ENCODE measurements at places on chromosomes 1 and 21. TPM values are rescaled to one million over a fixed set of nuclear protein-coding genes. Genes with fewer than 3 reads are reported as not detected.

DNA sequence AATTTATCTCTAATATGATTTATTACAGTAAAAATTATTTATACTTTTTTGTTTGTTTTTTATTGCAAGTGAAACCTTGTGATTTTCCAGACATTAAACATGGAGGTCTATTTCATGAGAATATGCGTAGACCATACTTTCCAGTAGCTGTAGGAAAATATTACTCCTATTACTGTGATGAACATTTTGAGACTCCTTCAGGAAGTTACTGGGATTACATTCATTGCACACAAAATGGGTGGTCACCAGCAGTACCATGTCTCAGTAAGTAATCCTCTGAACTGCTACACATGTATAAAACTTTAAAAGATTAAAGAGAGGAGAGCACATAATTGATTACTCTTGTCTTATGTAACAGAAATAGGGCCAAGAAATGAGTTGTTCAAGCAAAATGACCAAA lies 4.5 kb downstream of the CFHR3 start:
- no peak for DNase-seq

DNA sequence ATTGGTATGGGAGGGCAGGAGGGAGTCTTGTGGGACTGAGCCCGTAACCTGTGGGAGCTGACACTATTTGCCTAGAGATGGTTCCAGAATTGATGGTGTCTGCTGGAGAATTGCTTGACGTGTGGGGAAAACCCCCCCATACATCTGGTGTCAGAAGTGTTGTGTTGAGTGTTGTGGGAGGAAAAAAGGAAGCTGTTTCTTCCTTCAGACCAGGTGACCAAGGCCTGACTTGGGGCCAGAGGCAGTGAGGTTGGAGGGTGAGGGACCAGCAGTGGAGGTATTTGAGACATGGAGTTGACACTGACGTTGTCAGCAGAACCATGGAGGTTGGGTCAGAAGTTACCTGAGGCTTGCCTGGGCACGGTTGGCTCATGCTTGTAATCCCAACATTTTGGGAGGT lies 8.3 kb downstream of the SHISAL2A start:
- DNase-seq: no peak

GRCh38 chr1:19436716-19437476 lies 48.4 kb downstream of the CAPZB start:
- DNase-seq: peak; percentile 51

DNA sequence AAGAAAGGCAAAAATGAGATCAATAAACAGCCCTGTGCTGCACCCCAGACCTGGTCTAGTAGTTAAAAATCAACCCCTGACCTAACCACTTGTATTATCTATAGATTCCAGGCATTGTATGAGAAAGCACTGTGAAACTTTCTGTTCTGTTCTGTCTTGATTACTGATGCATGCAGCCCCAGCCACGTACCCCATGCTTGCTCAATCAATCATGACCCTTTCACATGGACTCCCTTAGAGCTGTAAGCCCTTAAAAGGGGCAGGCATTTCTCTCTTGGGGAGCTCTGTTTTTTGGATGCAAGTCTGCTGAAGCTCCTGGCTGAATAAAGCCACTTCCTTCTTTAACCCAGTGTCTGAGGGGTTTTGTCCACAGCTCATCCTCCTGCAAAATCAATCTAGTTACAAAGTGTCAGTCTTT lies 24.2 kb upstream of the CD34 start:
- DNase-seq: no peak

GRCh38 chr1:7886405-7886745 lies 33.5 kb upstream of the UTS2 start:
- no peak for DNase-seq

GRCh38 chr1:230259621-230260020 lies 166.5 kb downstream of the PGBD5 start:
- DNase-seq: no peak

Gene SDC3
- 17.6 TPM for total RNA-seq

DNA sequence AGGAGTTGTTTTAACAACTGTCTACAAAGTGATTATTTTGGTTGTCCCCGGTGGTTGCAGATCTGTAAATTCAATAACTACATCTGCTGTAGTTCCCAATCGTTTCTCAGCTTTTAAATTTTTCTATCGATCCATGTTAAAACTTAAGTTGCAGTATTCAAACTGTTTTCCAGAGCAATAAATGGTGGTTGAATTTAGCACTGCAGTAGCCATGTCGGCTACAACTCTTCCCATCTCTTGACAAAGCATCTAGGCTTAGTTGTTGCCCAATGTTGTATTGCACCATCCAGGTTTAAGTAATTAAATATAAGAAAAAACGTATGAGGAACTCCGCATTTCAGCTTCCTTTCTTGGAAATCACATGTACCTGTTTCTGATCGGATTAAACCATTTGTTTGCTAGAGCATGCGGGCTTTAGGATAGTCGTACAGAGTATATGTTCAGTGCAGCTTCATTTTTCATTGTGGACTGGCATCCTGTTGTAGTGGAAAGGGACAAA lies 996 bp downstream of the CNIH4 start:
- DNase-seq: no peak

Gene HFM1
- total RNA-seq: not detected

Measured in myocyte (in vitro differentiated cells).